GF-D8 (cell line): ENCODE measurements at places on chromosomes 13 and 19.

- no peak for DNase-seq
Measured at GRCh38 chr19:8695911-8696310, 2.7 kb downstream of the ACTL9 start.

DNA sequence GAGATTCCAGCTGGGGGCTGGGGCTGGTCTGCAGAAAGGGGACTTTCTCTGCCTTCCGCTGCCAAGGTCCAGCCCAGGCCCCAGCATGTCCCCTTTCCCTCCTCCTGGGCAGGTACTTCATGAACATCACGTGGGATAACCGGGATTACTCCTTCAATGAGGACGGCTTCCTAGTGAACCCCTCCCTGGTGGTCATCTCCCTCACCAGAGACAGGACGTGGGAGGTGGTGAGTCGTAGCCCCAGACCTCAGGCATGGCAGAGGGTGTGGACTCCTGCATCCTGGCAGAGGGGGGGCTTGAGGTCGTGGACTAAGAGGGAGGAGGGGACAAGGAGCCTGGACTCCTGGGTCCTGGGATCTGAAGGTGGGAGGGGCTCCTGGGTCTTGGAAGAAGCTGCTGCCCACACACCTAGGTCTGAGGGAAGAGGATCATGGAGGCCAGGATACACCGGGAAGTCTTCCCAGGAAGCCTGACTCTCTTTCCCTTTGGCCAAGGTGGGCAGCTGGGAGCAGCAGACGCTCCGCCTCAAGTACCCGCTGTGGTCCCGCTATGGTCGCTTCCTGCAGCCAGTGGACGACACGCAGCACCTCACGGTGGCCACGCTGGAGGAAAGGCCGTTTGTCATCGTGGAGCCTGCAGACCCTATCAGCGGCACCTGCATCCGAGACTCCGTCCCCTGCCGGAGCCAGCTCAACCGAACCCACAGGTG is 20.6 kb downstream of the GRIN2D start:
- no peak for DNase-seq

GRCh38 chr13:107117327-107118012 is 549.5 kb upstream of the ARGLU1 start:
- DNase-seq, result no peak

DNA sequence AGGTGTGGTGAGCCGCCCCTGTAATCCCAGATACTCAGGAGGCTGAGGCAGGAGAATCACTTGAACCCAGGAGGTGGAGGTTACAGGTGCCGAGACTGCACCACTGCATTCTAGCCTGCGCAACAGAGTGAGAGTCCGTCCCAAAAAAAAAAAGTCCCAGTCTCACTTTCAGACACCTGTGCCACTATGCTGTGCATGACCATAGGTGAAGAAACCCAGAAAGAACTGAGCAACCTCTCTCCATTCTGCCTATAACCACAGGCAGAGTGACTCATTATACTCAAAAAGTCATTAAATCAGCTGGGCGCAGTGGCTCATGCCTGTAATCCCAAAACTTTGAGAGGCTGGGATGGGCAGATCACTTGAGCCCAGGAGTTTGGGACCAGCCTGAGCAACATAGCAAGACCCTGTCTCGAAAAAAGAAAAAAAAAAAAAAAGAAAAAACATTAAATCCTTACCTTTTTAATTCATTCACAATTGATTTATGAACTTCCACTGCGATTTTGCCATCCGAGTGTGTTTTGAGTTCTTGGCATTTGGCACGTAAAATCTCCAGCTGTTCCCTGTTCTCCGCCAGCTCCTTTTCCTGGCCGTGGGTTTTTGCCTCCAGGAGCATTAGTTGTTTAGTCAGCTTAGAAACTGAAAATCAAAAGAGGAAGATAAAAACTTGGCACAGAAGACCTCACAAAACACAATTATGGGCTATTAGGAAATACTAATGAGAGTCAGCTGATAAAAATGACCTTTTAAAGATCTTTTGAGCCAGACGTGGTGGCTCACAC is 45.5 kb upstream of the SLC7A9 start:
- DNase-seq, result no peak

GRCh38 chr13:42625611-42626010 is 51.7 kb downstream of the TNFSF11 start:
- no peak for DNase-seq

- no peak for DNase-seq
Measured at GRCh38 chr19:33194532-33194885, 379 bp downstream of the LRP3 start.

GRCh38 chr13:28488376-28489005 is 6.4 kb downstream of the FLT1 start:
- no peak for DNase-seq

DNA sequence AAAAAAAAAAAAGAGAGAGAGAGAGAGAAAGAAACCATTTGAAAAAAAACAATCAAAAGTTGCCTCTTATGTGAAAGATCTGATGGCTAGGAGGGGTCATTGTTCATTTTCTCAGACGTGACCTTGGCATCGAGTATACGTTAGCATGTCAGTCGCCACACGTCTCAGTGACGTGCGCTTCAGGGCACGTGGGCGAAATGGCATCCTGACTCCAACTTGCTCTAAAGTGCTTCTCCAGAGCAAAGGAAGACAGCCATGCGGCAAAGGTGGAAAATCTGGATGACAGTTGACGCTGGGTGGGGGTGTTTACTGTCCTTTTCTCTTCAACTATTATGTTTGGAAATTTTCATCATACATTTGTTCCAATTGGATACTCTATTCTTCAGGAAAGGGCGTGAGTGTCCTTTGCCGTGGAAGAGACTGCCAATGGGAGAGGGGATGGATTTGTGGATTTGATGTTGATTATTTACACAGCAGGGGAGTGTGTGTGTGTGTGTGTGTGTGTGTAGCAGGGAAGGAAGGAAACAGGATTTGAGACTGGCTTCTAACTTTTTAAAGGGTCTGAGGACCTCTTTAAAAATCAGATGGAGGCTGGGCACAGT is 25.0 kb downstream of the KLF2 start:
- DNase-seq, result no peak

DNA sequence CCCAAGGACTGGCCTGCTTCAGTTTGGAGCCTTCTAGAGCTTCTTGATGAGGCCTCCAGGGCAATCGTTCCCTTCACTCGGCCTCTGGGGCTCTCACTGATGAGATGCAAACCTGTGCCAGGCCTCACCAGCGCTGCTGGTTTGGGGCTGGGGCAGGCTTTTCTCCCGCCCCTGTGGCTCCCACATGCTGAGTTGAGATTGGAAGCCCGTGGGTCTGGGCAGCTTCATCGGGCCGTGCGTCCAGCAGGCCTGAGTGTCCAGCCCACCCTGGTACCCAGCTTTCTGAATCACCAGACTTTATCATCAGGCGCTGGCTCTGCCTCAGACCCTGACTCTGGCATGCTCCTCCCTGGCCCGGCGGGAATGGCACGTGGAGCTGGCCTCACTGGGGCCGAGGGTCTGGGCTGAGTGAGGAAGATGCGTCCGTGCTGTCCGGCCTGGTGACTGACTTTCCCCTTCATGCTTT is 4.3 kb downstream of the CALM3 start:
- no peak for DNase-seq

- DNase-seq, result no peak
Measured at GRCh38 chr13:94703271-94703670, 9.1 kb downstream of the SOX21 start.

- peak; percentile 65 for DNase-seq
Measured at GRCh38 chr13:32443111-32443510, 15.2 kb upstream of the N4BP2L1 start.

- no peak for DNase-seq
Measured at GRCh38 chr13:25871389-25872125, 180.3 kb downstream of the SHISA2 start.

DNA sequence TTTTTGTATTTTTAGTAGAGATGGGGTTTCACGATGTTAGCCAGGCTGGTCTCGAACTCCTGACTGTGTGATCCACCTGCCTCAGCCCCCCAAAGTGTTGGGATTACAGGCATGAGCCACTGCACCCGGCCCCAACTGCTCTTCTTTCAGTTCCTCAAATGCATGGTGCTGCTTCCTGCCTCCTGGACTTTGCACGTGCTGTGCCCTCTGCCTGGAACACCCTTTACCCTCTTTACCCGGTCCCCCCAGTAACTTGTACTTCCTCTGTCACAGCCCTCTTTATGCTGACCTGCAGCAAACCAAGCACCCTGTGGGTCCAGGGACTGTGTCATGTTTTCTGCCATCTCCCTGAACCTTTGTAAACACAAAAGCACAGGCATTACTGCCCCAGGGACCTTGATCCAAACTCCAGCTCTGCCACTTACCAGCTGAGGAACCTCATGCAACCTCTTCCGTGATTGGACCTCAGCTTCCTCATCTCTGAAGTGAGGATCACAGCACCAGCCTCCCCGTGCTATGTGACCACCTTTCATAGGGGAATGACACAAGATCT is 3.8 kb downstream of the BLVRB start:
- no peak for DNase-seq

DNA sequence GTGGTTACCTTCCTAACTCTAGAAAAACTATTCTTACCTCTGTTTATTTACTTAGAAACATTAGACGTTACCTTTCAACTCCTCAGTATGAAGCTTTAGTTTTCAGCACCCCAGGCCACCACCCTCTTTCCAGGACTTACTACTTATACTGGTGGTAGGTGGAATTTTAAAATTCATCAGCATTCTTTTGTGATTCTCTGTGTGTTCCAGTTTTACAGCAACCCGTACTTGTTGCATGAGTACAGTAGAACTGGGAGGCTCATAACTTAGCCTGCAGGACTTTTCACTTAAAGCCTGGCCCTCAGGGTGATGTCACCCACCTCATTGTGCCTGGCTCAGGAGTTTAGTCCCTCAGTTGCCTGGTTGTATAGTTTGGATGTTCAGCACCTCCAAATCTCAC is 49.4 kb upstream of the ALOX5AP start:
- no peak for DNase-seq

DNA sequence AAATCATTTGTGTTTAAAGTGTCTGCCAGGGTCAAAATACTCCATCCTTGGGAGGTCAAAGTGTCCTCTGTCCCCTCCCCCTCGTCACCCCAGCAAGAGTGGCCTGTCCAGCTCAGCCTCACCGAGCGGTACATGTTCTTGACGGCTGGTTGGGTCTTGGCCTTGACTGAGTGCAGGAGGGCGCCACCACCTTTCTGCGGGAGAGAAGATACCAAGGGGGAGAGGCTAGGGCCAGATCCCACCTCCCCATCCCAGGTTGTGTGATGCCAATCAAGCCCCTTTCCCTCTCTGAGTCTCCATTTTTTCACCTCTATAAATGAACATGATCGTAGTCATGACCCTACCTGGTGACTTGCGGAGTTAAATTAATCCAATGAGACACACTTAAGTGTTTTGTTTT is 6.1 kb downstream of the CRB3 start:
- no peak for DNase-seq

GRCh38 chr13:102260256-102260655 is 141.6 kb downstream of the FGF14 start:
- DNase-seq, result no peak

- DNase-seq, result no peak
Measured at GRCh38 chr13:93116809-93117208, 109.8 kb upstream of the GPC6 start.

DNA sequence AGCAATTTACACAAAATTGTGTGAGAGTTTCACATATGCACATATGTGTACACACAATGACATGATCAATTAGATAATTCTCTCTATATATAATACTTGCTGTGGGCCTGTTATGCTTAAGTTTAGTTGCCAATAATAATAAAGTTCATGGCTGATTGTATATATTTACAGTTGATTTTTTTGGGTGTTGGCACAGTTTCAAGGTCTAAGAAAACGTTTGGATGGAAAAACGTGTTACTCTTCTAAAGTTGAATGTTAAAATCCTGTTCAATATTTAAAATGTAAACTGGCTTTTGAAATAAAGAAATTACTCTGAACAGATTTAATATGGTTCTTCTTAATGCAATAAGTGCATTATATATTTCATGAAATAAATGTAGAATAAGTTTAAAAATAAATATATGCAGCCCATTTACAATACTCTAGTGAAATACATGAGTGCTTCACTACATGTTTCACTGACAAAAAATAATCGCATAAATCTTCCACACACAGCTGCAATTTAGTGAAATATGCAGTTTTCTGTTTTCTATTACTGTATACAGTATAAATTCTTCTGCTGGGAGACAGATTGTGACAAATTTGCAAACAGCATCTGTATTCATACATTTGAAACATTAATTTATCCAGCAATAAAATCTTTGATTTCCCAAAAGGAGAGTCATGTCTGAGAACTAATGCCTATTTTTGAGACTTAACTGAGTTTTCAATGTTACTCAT is 586.9 kb upstream of the KLHL1 start:
- no peak for DNase-seq

DNA sequence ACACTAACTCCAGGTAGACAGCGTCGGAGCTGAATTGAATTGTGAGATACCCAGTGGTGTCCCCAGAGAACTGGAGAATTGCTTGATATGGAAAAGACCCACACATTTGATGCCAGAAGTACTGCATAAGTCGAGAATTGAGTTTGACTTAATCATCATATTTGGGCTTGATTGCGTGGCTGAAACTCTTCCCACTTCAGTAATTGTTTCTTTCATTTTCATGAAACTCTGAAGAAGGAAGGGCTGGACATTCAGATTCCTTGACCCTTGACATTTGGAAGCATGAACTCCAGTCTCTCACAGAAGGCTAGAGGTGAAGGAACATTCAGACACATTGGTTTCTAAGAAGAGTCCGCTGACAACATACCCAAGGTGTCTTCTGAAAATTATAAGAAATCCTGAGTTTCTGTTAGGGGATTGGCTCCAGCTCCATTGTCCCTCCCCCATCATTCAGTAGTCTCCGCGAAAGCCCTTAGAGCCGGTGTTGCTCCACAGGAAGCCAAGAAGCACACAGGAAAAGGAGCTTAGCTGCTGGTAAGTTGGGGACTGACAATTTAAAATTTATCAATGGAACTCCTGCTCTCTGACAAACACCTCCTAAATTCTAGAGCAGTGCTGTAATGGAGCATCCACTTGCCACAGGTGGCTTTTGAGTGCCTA is at the start of gene FPR2:
Gene FPR2, plus strand, starts transcription at position 484 of the 660 bp plus-strand sequence. CDS start 7,479 bp downstream, outside the sequence.
- peak; percentile 55 for DNase-seq

DNA sequence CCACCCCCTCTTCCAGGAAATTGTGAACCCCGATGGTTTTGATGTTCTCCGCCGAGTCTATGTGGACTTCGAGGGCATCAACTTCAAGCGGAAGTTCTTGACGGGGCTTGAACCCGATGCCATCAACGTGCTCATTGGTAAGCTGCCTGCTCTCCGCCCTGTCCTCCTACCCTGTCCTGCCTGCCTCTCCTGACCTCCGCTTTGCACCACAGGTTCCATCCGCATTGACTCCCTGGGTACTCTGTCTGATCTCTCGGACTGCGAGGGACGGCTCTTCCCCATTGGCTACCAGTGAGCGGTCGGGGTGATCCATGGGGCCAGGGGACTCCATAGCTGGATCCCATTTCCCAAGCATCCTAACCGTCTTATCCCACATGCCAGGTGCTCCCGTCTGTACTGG is 11.9 kb downstream of the IGFLR1 start:
- no peak for DNase-seq

- no peak for DNase-seq
Measured at GRCh38 chr19:50490991-50491472, 14.4 kb upstream of the GARIN5A start.
